ENCODE measurements at places on chromosomes 12 and 14.

- DNase-seq = no peak
Observed at GRCh38 chr12:86777325-86777724, 521.1 kb upstream of the MGAT4C start.

GRCh38 chr14:76687611-76688382 is 73.5 kb upstream of the VASH1 start:
- DNase-seq = no peak

DNA sequence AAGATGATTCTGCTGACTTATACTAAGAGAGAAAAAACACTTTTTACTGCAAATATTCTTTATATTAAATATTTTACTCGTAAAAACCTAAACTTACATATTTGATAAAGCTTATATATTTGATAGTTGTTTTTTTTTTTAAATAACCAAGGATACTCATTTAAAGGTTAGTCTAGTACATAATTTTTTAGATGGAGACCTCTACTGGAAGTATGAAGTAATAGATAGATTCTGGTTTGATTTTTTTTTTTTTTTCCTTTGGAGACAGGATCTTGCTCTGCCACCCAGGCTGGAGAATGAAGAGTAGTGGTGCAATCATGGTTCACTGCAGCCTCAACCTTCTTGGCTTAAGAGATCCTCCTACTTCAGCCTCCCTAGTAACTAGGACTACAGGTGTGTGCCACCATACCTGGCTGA is 16.4 kb downstream of the ARID2 start:
- DNase-seq = no peak

DNA sequence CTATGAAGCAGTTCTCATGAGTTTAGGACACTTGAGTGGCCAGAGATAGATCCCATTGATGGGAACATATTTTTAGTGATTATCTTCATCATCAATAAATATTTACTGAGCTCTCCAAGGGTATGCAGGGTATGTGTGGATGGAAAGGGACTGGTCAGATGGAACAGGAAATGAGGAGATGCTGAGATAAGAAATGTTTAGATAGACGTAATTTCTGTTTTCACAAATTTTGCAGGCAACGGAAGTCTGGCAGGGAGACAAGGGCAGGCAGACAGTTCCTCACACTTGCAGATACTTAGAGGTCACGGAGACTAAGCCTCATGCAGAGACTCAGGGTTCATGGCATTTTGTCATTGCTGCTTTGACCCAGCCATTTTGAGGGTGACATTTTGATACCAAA is 24.3 kb downstream of the BCL2L14 start:
- no peak for DNase-seq

- no peak for DNase-seq
Observed at GRCh38 chr14:68949601-68949965, 29.5 kb downstream of the ACTN1 start.

DNA sequence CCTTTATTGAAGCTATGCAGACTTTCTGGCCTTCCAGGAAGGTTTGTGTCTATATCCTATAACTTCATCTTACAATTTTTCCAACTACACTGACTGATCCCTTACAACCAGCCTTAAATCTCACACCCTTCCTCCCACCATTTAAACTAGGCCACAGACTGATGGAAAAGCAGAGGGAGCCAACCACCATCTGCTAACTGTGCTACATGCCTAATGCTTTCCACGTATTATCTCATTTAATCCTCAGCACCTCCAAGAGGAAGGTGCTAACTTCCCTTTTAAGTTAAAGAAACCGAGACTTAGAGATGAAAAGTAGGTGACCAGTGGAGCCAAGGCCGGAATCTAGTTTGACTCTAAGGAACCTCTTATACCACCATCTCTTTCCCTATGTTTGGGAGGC is 22.7 kb upstream of the BLTP3B start:
- no peak for DNase-seq

- no peak for DNase-seq
Observed at GRCh38 chr12:5073853-5074252, 30.2 kb downstream of the KCNA5 start.

DNA sequence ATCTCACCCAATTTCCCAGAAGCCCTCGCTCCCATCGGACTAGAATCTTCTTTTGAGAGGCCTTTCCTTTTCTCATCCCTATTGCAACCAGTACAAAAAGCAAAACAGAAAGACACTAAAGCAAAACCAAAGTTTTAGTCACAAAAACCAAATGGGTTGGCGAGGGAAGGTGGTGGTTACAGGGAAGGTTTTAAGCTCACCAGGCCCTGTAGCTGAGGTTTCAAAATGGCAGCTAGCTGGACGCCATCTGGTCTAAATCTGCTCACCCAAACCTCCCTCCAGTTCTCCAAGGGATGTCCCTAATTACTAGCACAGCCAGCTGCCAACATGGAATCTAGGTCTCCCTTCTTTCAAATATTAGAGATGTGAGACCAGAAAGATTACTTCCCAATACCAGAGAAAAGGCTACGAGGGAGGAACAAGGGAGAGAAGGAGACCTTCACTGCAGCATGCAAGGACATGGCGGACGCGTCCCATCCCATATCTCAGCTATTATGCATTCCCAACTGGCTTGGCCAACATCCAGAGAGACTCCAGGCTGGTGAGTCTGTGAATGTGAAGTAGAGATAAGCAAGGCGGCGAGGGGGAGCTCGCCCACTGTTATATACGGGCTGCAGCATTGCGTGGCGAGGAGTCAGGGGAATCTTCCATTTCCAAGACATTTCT is 70.8 kb downstream of the DPF3 start:
- no peak for DNase-seq

- DNase-seq = no peak
Observed at GRCh38 chr14:60204843-60205774, 39.9 kb upstream of the DHRS7 start.

All from activated CD4-positive, alpha-beta T cell treated with anti-CD3 and anti-CD28 coated beads for 1 hour (primary cell).